ENCODE measurements at places on chromosomes 7 and 10.

DNA sequence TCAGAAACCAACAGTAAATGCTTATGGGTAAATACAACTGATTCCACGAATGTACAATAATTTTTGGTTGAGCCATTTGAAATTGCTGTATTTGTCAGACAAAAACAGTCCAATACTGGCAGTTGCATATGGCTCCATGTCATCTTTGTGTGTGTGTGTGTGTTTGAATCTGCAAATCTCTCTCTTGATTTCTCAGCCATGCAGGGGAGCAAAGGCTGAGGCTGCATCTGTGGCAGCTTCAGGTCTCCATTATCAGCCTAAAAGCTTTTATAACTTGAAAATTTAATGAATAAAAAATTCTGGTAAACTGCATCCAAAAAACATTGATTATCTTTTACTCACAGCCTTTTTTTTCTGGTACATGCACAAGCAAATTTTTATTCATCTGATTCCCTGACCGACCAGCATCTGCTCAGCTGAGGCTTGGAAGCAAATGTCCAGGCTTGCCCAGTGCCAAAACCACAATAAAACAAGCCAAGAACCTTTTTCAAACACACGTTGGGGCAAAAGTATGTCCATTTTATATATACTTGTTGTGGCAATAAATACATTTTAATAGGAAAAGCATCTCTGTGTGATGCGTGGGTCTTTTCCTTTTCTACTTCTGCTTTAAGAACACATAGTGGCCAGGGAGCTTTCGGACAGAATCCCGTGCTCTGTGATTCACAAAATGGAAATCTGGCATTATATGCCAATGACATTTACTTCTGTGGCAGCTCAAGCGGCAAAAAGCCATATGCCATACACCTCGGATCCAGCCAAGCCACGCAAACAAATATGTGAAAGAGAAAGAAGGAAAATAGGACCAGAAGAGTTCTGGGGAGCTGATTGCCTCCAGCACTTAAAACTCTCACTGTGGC, 275.6 kb upstream of the AOAH start:
- no peak for DNase-seq

GRCh38 chr7:46468753-46469356, 547.8 kb upstream of the IGFBP3 start:
- no peak for DNase-seq

DNA sequence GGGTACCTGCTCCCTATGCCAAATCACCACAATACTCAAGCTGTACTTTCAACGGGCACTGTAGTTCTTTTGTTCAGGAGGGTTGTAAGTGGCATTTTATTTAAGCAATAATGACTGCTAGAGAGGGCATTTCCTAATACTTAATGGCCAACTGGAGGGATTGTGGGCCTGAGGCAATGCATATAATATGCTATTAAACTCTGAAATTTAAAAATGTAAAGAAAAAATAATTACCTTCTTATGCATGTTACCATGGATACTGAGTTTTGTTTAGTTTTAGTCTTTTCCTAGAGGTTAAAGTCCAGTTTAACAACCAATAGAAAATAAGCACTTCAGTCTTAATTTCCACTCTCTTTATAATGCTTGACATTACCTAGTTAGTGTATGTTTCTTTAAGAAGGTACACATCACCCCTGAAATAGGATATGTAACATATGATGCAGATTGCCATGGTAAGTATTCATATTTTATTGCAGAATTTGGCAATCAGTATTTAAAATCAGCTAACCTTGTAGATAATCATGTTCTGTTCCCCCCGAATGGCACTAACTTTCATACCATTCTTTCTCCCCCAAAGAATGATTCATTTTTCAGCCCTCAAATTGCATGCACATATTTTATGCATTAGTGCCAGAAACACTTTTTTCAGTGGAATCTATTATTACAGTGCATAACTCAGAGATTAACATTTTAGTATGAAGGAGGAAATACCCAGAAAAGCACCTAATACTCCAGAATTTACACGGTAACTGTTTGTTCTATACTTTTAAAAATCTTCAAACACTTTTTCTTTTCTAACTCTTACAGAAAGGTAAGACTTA, 90.3 kb upstream of the ZNF438 start:
- DNase-seq = no peak

DNA sequence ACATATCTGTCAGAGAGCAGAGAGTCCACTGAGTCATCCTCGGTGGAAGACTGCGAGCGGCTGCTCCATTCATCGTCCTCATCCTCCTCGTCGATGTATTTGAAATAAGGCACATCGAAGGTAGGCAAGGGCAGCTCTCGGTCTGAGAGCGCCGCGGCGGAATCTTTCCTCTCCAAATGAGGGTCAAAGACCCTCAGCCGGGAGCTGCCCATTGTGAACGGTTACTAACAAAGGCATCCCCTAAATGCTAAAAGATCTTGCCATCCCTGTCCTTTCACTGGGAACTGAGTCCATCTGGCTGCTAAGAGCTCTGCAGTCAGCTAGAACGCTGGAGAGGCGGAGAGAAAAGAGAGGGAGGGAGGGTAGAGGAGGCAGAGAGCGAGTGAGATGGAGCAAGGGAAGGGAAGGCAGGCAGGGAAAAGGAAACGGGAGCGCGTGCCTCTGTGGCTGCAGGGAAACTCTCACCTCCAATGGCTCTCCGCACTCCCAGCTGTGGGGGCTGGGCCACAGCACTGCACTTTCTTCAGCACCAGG, 163.4 kb downstream of the RAPGEF5 start:
- DNase-seq = no peak
